ENCODE measurements at places on chromosomes 1 and 21.

GRCh38 chr1:39094685-39095084, 68.5 kb downstream of the NDUFS5 start:
- DNase-seq, result no peak

DNA sequence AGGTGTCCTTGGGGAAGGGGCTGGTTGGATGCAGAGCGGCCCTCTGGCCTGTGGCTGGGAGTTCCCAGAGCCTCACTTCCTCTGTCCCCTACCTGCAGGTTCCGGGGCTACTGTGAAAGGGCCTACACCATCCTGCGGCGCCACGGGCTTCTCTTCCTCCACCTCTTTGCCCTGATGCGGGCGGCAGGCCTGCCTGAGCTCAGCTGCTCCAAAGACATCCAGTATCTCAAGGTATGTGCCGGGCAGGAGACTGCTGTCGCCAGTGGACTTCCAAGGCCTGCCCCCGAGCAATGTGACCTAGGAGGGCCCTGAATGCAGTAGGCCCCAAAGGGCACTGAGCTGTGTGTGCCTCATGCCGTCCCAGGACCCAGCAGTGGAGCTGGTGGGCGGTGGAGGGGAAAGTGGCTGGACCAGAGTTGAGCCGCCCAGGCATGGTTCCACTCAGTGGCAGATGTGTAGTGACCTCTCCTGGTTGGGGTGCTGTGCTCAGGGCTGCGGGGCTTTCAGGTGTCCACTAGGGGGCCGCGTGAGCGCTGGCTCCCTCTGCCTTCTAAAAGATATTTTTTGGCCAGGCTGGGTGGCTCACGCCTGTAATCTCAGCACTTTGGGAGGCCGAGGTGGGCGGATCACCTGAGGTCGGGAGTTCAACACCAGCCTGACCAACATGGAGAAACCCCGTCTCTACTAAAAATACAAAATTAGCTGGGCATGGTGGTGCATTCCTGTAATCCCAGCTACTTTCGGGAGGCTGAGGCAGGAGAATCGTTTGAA, 73.4 kb downstream of the PIK3CD start:
- DNase-seq, result peak; percentile 62

DNA sequence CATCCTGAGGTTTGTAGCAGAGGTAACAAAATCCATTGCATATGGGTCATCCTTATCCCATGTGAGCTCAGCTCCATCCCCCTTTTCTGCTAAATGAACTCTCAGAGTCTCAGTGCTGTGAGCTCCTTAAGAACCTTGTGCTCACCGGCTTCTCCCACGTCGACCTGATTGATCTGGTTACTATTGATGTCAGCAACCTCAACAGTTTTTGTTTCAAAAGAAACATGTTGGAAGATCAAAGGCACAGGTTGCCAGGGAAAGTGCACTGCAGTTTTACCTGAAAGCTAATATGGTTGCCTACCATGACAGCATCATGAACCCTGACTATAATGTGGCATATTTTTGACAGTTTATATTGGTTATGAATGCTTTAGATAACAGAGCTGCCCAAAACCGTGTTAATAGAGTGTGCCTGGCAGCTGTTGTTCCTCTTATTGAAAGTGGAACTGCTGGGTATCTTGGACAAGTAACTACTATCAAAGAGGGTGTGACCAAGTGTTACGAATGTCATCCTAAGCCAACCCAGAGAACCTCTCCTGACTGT, 131.4 kb downstream of the HS2ST1 start:
- no peak for DNase-seq

DNA sequence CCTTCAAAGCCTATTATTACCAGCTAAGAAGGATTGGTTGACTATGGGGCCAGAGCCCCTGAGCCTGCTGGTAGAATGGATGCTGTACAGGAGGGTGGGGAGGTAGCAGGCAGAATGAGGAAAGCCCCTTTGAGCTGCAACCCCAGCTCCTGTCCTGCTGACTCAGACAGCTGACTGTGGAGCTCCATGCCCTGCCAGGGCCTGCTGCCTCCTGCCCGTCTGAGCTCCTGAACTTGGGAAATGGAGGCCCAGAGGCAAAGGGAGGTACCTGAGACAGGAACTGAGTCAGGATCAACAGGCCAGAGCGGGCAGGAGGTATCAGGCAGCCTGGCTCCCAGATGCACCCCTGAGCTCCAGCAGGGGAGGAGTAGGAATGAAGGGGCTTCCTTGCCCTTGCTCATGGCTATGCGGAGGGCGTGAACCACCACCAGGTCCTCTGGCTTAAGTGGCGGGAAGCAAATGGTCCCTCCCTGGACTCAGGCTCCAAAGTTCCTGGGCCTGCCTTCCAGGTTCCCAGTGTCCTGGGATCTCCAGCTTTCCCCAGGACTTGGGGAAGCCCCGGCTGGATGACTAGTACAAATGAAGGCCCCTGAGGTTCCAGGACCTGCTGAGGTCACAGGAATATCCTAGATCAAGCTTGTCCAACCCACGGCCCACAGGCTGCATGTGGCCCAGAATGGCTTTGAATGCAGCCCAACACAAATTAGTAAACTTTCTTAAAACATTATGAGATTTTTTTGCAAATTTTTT, 3.9 kb upstream of the SFN start:
- DNase-seq, result no peak

GRCh38 chr1:210321131-210321530, 7.6 kb upstream of the HHAT start:
- DNase-seq, result no peak

- no peak for DNase-seq
Measured at GRCh38 chr21:39218082-39218409, 34.8 kb upstream of the PSMG1 start.

DNA sequence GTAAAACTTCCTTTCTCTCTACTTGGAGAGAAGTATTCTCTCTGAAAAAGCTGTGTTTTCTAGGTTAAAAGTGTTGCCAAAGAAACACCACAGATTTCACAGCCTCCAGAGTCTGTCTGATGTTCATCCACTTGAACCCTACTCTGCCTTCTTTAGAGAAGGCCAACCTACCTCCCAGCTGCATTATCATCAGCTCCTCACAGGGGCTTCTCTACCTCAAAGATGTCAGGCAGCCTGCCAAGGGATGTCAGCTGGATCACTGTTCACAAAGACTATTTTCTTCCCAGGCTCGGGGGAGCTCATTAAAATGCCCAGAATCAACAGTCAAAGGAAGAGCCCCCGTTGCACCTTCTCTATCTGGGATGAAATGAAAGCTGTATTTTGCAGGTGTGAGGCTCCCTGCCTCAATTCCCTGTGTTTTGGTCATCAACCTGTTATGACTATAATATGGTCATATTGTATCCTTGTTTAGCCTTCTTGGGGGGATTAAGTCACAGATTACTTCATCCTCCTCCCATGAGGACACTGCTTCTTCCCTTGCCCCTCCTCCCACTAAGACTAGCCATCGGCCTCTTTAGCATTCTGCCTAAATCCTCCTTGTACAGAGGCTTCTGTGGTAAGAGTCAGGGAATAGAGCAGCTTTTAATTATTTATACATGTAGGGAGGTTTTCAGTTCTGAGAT, 25.7 kb downstream of the ANGPTL7 start:
- no peak for DNase-seq

DNA sequence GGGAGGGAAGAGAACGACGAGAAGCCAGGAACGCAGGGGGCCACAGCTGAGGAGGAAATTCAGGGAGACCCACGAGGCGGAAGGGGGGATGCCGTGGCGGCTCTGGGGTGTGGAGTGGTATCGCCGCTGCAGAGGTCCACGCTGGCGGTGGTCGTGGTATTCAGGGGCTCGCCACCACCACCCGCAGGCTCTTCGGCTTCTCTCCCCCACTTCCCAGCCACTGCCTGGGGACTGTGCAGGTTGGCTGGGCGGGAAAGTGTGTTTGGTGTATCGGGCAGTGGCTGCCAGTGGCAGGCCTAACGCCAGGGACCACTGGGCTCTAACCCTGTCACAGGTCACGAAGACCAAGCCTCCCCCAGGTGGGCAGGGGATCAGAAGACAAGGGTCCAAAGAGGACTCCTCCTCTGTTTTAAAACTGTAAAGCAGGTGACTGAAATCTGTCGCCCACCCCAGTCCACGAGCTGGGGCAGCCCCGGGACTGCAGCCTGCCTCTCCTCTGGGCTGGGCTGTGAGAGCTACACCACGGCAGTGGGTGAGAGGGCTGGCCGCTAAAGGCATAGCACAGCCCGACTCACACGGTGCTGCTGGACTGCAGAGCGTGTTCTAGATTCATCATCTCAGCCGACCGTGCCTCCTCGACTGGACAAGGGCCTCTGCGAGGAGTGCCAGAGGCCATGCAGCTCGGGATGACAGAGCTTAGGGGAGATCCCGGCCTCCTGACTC, 30.9 kb downstream of the SLC66A1 start:
- DNase-seq, result no peak

GRCh38 chr1:173162601-173163000, 44.5 kb downstream of the TNFSF4 start:
- DNase-seq, result no peak

- DNase-seq, result peak; percentile 87
Measured at GRCh38 chr1:150621497-150622302, 7.7 kb downstream of the ENSA start.

DNA sequence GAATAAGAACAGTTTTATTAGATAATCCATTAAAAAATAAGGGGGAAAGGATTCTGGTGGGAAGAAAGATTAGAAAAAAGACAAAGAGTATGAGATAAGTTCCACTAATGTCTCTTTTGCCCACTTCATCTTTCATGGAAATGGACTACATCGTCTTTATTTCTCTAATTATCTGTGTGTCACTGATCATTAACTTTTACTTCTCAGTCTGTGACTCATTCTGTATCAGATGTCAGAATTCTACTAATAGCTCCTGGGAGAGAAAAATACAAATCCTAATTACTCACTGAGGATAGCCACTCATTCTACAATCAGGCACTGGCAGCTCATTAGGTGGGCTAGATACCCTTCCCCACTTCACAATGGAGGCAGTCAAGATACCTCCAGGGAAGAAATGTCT, 41.7 kb downstream of the ILDR2 start:
- no peak for DNase-seq

DNA sequence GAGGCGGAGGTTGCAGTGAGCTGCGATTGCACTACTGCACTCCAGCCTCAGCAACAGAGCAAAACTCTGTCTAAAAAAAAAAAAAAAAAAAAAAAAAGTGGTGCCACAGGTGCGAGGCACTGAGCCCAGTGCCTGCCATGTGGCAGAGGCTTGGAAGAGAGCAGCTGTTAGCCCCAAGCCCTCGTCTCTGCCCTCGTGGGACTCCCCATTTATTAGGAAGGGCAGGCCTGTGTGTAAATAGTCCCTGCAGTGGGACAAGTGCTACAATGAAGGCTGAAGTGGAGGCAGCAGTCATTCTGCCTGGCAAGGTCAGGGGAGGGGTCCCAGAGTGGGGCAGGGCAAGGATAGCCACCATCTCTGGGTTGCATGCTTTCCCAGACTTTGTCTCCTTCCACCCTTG, 6.5 kb downstream of the RPS6KA1 start:
- DNase-seq, result no peak

GRCh38 chr1:22791831-22792347, 81.2 kb downstream of the EPHB2 start:
- no peak for DNase-seq

- DNase-seq, result peak; percentile 56
Measured at GRCh38 chr21:30234643-30235042, 18.7 kb upstream of the CLDN8 start.

DNA sequence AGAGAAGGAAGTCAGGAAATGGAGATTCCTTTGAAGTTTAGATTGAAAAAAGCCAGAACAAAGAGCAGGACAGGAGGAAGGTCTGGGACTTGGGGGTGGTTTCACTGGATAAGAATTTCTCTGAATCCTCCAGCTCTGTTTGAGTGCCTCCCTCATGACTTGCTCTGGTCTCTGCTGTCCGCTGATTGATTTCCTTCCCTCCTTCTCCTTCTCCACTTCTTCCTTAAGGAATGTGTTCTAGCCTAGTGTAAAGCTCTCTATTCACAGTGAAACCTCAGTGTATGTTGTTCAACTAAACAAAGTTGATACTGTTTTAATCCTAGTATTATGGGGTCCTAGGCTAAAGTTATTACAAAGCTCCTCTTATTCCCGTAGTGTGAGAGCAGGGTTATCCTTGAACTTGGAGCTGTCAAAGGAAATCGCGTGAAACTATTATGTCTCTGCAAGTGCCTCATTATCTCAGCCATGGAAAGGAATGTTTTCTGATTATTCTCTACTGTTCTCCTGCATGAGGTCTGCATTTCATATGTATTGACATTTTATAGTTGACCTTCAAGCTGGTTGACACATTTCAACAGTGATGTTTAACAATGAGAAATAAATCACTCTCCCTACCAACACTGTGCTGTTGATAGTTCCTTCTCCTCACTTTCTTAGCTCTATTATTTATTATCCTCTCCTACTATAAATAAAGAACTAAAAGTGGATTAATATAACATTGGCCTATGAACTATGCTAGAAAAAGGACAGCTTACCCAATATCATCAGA, 82.7 kb upstream of the KCTD3 start:
- no peak for DNase-seq

Data from fibroblast of pulmonary artery (primary cell).